ENCODE measurements at places on chromosomes 1 and 21.

- DNase-seq, result no peak
These were observed 258.1 kb upstream of the C1orf87 start for GRCh38 chr1:60331647-60332046.

GRCh38 chr1:235442788-235443429 lies 61.3 kb downstream of the B3GALNT2 start:
- DNase-seq, result no peak

GRCh38 chr1:218957971-218958370 lies 215.7 kb upstream of the LYPLAL1 start:
- no peak for DNase-seq

- peak; percentile 17 for DNase-seq
These were observed 118.8 kb upstream of the PALMD start for GRCh38 chr1:99527078-99527477.

- DNase-seq, result no peak
These were observed 884.8 kb upstream of the B3GALT2 start for GRCh38 chr1:194071205-194071604.

DNA sequence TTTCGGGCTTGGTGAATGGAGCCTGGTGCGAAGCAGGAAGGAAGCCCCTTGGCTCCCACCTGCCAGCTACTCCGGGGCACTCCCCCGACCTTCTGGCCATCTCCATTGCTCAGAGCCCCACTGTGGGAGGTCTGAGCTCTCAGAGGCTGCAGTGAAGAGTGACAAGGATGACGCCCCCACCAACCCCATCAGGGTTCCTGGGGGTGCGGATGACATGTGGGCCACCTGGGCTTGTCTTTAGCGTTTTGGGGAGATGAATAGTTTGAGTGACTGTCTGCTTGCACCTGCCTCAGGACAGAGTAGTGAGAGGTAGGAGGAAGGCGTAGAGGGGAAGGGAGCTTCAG lies 43.2 kb upstream of the LBR start:
- no peak for DNase-seq

GRCh38 chr1:26125382-26125781 lies 13.8 kb downstream of the PDIK1L start:
- no peak for DNase-seq

- peak; percentile 53 for DNase-seq
These were observed 20.7 kb downstream of the IRF2BP2 start for GRCh38 chr1:234589064-234589800.

DNA sequence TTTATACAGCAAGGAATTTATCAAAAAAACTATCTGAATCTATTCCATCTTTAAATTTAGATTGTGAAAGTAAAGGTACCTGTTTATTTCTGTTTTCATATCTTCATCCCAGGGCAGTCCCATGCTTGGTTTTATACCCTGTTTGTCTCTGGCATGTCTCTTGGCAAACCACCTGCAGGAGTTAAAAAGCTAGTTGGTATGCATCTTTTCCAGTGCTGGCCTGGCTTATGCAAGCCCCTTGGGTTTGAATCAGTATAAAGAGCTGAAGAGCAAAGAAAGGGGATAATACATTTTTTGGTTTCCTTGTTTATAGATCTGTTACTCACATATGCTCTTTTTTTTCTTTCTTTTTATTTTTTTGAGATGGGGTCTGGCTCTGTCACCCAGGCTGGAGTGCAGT lies 37.8 kb downstream of the LRRC8C start:
- DNase-seq, result no peak

DNA sequence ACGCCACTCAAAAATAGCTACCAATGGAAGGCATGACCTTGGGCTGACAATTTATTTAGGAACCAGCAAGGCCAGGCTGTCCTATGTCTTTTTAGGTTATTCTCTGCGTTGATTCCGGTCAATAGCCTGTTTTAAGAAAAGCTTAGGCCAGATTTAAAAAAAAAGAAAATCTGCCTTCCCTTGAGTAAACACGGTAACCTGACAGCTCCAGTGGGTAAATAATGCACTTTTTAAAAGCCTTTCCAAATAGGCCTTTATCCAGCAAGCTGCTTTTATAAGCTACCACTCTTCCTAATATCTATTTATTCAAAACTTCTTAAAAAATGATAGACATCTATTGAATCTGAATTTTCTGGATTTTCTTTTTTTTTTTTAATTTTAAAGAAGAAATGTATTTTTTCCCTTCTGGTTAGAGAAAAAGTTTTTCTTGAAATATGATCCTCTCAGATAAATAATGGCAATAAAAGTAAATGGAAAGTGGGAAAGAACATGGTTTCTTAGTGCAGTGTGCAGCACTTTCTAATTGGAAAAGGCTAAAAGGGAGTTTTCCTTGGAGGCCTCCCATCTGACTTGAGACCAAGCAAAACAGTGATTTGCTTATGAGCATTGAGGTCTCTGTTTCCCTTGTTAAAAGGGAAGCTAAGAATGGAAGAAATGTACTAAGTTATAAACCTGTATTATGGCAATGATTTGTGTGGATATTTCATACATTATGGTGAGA lies 281.0 kb upstream of the RUNX1 start:
- no peak for DNase-seq

Data from SW480 (cell line).